ENCODE measurements at places on chromosomes 4 and X.

- no peak for DNase-seq
Observed at GRCh38 chrX:118627084-118627758, 100.2 kb upstream of the IL13RA1 start.

DNA sequence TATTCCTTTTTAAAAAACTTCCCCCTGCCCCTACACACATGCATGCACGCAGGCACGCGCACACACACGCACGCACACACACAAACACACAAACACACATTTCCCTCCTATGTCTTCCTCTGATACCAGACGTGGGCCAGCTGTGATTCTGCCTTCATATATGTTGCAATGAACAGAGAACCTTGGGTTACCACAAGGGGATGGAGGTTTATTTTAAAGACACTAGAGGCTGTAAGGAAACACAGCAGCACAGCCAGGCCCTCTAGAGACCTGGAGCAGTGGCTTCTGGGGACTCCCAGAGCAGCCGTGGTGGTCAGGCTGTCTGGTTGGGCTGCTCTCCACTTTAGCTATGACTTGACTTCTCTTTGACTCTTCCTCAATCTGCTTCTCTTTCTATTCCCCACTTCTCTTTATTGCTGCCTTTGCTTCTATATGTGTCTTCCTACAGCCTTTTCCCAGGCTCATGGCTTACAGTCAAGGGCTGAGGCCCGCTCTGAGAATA lies 3.2 kb upstream of the TLR10 start:
- no peak for DNase-seq

- no peak for DNase-seq
Observed at GRCh38 chr4:189600718-189601435, 339.8 kb upstream of the FRG1 start.

- DNase-seq = no peak
Observed at GRCh38 chrX:148609515-148610327, 109.3 kb downstream of the AFF2 start.

DNA sequence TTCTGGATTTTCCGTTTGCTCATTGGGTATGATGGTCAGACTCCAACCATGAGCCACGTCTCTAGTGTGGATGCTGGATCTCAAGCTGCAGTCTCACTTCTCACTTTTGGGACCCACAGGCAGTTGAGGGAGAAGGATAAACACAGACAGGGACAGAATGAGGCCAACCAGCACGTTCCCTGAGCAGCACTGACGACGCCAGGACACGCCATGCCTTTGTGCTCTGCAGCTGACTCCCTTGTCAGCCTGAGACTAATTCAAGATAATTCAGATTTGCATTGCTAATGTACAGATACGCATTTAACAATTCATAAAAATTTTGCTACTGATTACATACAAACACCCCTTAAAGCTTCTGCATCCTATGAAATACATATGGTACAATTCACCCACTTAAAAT lies 106.5 kb downstream of the FAM193A start:
- DNase-seq = no peak

- DNase-seq = no peak
Observed at GRCh38 chr4:25863831-25864418, 1.1 kb upstream of the SEL1L3 start.

GRCh38 chr4:78254893-78255292 lies 197.8 kb downstream of the FRAS1 start:
- DNase-seq = no peak

DNA sequence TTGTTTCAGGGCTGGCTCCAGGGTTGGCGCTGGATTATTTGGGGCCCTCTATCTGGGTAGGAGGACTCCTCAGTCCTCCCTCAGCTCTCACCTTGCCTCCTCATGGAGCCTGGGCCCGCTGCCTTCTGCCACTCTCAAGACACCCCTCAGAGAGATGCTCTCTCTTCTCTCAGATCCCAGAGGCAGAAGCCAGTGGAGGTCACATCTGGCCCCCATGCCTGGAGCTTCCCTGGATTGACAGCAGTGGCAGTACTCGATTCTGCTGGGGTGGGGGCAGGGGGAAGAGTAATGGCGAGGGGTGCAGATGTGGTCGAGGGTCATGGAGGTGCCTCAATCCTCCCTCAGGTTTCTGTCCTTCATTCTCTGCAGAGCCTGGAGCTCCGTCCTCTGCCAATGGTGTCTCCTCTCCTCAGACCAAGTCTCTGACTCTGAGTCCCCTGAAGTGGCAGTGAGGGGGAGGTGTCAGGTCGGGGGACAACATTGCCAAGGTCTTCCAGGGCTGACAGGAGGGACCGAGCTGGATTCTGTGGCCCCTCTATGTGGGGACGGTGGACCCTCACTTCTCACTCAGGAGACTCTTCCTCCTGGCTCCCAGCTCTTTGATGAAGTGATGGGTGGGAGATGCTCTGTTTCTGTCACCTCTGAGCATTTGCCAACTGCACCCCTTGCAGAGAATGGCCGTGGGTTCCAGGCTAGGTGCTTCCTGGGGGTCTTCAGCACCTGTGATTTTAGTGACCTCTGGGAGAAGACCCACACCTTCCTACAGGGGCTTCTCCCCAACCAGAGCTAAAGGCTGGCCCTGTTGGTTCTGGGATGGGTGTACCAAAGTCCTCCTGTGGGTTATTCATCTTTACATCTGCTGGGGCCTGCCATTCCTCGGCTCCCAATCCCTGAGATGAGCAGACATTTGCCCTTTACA lies 10.9 kb upstream of the HSFX1 start:
- DNase-seq = no peak

GRCh38 chrX:118360429-118361125 lies 14.7 kb downstream of the WDR44 start:
- no peak for DNase-seq

DNA sequence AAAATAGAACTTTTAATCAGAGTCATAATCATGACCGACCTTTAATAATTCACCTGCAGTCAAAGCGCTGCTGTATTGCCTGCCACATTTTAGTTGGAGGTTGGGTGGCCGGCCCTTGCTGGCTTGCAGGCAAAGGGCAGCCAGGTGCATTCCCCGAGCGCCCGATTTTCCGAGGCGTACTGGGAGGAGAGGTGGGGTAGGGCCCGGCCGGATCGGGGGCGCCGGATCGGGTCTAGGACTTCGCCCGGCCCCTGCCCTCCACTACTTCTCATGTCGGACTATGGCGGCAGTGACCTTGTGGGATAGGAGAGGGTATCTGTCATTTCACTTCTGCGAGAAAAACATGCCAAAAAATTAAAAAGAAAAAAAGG lies 2.5 kb upstream of the RS1 start:
- no peak for DNase-seq

DNA sequence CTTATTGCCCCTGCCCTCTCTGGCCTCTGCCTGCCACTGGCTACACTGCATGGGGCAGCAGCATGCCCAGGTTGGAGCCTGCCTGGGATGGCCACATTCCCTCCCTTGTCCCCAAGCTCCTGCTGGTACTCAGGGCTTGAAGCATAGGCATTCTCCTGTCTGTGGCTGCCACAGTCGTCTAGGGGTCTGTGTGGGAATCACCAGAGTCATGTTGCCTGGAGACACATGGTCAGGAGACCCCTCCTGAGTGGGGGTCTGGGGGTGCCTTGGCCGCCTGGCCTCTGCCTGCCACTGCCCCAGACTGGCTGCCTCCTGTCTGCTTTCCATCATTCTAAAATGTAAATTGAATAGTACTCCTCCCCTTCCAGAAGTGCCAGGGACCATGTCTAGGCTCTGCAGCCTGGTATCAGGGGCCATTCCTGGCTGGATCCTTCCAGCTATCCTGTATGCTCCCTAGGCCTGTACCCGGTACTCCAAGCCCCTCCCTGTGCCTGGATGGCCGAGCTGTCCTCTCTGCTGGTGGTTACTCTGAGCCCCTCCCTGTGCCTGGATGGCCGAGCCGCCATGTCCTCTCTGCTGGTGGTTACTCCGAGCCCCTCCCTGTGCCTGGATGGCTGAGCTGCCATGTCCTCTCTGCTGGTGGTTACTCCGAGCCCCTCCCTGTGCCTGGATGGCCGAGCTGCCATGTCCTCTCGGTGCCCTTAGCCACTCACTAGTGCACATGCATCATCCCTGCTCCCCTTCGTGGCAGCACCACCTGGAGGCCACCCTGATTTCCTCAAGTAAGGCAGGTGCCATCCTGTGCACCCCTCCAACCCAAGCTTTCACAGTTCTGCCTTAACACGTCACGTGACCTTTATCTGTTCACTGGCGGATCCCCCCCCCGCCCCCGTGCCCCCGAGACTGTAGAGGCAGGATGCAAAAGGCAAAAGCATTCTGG lies 5.5 kb upstream of the NKX1-1 start:
- DNase-seq = no peak

GRCh38 chrX:136039968-136040367 lies 54.7 kb downstream of the SLC9A6 start:
- no peak for DNase-seq

DNA sequence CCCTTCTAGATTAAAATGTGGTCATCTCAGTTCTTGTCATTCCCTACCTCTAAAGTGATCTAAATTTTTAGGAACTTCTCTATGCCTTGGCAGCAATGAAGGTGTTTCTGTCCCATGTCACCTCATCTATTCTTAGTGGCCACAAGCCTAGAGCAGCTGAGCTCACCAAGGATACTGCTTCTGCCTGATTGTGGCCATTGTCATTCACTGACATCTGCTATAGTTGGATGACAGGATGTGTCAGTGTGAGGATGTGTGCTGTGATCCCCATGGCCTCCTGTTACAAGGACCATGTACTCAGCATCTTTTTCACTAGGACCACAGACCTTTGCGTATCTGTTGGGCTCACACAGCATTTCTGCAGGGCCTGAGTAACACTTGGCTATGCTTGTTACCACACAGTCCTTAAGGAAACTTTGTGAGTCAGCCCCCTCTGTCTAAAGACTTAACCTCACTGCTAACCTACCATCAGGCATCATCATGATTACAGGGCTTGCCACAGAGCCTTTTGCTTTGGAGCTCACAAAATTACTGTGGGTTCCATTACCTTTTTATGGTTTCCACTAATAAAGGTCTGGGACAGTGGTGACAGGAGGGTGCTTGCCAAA lies 421.0 kb downstream of the ADAM29 start:
- no peak for DNase-seq

- DNase-seq = no peak
Observed at GRCh38 chr4:38672074-38672396, 8.0 kb downstream of the KLF3 start.

DNA sequence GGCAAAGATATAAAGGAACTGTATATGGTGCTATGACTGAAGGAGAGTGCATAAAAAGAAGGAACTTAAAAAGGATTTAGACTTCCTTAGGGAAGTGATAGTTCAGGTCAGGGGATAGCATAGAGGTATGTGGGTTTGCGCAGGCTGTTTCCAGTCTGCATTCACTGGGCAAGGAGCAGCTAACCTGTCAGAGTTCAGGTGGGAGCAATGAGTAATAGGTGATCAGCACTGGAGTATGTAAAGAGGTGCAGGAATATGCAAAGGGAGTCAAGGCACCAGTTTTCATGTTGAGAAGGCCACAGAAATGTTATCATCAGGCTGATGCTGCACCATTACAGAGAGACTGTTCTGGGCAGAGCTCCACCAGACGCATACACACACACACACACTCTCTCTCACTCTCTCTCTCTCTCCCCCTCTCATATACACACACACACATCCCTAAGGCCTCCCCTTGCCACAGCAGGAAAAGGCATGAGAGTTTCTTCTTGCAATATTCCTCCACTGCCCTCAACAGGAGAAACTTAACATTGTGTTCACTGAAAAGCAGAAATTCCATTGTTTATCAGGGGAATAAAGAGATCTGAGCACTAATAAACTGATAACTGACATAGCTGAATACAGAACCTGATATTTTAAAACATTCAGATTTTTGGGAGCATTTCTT lies 256.4 kb upstream of the GRID2 start:
- DNase-seq = no peak

GRCh38 chrX:147376601-147377422 lies 534.9 kb upstream of the FMR1 start:
- no peak for DNase-seq

- DNase-seq = no peak
Observed at GRCh38 chr4:118729287-118730286, 44.4 kb downstream of the METTL14 start.

DNA sequence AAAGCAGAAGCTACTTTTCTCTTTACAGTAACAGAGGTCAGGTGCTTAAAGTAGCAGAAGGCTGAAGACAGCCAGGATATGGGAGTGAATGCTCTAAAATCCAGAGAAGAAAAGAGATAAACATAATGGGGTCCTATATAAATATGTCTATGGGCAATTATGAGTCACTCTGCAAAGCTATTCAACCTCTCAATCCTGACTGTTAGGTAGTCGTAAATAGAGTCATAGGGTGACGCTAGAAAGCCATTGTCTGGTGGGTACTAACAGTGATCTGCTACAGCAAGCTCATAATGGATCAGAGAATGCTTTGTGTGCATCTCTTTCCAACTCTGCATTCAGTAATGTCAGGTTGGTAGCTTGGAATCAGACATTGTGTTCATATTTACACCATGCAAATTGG lies 53.5 kb upstream of the PDE5A start:
- no peak for DNase-seq

DNA sequence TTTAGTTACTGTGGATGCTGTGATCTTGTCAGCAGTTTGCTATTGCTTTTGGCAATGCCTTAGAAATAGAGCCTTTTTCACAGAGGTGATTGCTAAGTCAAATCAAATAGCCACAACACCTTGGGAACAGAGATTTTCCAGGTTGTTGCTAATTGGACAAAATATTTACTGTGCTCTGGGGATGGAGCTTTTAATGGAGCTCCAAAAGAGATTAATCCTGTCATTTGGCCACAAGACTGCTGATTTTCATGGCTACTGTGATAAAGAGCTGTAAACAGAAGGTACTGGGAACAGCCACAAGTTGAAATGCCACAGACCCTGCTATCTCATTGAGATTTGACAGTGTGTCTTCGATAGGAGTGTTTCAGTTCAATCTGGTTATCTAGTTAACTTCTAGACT lies 1715.2 kb upstream of the ADGRL3 start:
- DNase-seq = no peak

DNA sequence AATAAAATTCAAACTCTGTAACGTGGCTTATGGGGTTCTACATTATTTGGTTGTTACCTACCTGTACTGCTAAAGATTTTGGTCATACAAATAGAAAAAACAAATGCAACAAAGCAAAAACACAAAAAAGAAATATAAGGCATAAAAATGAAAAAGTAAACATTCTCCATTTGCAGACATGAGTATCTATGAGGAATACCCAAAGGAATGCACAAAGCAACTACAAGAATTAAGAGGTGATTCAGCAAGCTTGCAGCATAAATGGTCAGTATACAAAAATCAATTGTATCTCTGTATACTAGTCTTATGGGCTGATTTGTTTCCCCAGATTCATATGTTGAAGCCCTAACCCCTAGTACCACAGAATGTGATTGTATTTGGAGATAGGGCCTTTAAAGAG lies 3.6 kb upstream of the PDE5A start:
- DNase-seq = no peak

- no peak for DNase-seq
Observed at GRCh38 chr4:172982151-172982590, 186.4 kb upstream of the GALNT7 start.

- no peak for DNase-seq
Observed at GRCh38 chr4:76174216-76174615, 26.0 kb upstream of the NUP54 start.

Measured in effector memory CD4-positive, alpha-beta T cell (primary cell).